ENCODE measurements at places on chromosomes 3 and 15.

- no peak for DNase-seq
Observed at GRCh38 chr15:73932381-73933191, 6.3 kb downstream of the LOXL1 start.

GRCh38 chr3:132443421-132443820 is 26.1 kb downstream of the DNAJC13 start:
- DNase-seq = no peak

DNA sequence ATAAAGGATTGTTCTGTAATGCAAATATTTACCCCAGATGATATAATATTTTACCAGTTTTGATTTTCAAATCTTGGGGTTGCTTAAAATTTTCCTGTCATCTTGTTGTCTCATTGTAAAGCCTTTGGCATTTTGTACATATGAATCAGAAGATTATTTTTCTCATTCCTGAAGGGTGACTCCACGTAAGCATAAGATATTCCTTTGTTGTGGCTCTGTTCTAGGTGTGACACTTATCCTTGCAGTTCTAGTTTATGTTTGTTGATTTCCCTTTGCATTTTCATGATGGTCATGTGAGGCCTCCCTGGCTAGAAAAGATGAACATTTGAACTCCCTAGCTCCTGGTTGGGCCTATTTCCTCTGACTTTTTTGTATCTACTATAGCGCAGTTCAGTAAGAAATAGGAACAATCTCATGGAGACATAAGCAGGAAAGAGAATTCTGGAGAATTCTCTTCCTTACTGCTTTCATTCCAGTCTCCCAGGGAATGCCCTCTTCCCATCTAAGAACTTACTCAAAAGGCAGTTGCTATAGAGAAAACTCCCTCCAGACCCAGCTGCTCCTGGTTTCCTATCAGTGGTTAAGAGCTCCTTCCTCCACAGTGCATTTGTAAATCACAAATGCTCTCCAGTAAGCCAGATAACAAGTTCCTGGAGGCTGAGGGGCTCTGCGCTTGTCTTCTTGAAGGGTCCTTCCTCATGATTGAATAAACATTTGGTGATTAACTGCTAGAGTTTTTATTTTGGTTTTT is 124.7 kb downstream of the WNT5A start:
- DNase-seq = no peak

DNA sequence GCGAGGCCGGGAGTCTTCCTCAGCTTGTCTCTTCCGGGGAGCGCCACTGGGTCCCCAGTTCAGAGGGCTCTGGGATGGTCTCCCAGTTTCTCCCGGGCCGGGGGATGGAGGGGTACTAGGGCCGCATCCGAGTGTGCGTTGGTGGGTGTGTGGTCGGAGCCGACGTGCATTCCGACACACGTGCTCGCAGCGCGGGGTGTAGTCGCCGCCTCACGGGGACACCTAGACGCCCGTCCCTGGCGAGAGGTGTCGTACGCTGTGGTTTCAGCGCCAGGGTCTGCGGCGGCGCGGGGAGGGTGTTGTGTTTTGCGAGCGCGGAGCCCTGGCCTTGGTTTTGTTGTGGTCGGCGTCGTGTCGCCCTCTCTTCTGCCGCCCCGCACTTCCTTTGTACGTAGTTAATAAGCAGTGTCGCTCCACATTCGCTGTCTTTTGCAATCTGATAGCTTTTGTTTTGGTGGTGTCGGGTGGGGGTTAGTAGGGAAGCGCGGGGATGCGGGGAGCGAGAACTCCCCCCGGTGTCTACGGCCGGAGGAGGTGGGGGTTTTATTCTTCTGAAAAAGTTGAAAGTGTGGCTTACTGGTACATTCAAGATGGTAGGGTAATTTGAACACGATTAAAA is 2.2 kb downstream of the IGF1R start:
- DNase-seq = peak; percentile 57

DNA sequence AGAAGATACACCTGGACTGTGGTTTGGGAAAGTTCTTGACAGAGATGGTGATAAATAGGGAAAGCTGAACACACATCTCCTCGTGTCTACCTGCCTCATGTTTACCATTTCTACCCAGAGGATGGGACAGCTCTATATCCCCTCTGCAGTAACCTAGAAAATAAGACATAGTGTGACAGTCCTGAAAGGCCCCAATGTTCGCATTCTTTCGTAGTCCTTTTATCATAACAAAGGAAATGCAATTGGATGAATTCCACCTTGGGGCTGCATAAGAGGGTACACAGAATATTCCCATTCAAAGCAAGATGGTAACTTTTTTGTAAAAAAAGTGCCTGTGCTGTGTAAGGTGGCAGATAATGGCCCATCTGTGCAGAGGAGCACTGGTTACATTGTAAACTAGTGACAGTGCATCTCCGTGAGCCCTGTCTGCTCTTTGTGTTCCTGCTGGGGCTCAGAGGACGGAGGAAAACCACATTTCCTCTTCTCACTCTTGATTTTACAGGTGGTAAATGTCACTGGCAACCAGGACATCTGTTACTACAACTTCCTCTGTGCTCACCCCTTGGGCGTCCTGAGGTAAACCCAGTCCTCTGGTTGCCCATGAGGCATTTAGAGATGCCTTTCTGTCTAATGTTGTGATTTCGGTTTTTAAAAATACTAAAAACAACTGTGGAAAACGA is 74.3 kb downstream of the SIDT1 start:
- DNase-seq = peak; percentile 57

- no peak for DNase-seq
Observed at GRCh38 chr3:11477407-11477911, 166.3 kb downstream of the VGLL4 start.

DNA sequence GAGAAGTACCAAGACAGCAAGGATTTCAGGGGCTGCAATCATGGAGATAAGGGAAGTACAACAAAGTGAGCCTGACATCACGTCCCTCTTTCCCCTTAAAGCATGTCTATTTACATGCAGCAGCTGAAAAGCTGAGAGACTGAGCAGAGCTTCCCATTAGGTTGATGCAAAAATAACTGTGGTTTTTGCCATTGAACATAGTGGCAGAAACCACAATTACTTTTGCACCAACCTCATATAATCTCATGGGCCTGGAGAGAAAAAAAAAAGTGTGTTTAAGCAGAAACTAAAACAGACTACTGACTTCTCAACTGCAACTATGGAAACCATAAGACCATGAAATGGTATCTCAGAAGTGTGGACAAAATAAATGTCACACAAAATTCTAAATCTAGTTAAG is 48.3 kb downstream of the CCDC12 start:
- no peak for DNase-seq

- no peak for DNase-seq
Observed at GRCh38 chr3:178067721-178068120, 468.5 kb upstream of the KCNMB2 start.

DNA sequence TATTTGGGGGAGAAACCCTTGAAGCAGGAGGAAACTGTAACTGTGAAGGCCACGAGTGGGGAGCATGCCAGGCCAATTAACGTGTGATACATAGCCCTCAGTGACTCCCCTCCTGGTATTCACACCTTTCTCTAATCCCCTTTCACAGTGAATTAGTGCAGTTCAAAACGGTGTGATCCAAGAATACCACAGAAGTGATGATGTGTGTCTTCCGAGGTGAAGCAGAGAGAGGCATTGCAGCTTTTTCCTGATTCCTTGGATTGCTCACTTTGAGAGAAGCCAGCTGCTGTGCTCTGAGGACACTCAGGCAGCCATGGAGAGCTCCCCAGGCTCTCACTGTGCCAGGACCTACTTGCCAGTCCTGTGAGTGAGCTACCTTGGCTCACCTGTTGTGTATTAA is 17.3 kb downstream of the NIPA2 start:
- DNase-seq = no peak

- DNase-seq = no peak
Observed at GRCh38 chr3:64456674-64457073, 231.1 kb downstream of the ADAMTS9 start.

DNA sequence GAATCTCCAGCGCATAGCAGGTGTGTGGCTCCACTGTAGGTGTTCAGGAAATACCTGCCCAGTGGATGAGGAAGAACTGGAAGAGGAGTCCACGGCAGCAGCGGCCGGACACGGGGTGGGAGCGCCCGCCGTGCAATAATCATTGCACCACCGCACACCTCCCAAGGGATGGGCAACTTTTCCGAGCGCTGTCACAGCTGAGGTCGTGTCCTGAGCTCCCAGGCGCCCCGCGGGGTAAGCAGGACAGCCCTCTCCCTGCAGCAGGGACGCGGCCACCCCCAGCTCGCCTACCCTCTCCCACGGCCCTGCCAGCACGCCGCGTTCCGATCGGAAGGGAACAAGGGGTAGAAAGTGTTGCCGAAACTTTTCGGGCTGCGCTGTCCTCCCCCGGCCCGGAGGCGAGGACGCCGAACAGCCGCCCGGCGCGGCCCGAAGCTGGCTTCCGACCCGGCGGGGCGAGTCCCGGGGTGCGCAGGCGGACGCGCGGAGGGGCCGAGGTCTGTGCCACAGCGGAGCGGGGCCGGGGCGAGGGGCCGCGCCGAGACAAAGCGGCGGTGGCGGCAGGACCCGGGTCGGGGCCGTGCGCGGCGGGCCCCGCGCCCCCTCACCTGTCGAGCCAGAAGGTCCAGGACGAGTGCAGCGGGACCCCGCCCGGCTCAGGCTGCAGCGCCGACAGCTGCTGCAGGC is 475 bp downstream of the EIF4E3 start:
- peak; percentile 51 for DNase-seq

- no peak for DNase-seq
Observed at GRCh38 chr15:100285641-100286295, 56.0 kb downstream of the ADAMTS17 start.

GRCh38 chr3:64131725-64132469 is 93.4 kb downstream of the PRICKLE2 start:
- DNase-seq = no peak

GRCh38 chr3:11093823-11094340 is 60.4 kb upstream of the HRH1 start:
- no peak for DNase-seq

DNA sequence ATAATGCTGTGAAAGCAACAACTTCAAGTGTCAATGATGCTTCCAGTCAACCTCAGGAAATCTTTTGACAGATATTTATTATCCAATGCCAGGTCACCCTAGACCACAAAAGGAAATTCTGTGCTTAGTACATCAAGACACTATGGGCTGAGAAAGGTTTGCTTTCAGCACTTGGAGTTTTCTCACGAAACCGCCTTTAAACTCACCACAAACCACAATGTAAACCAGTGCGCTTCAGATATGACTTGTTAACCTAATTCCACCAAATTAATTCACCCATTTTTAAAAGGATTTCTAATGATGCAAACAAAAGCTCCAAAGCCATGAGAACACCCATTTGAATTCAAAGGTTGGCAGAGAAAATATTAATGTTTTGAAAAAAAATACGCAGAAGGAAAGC is 292.9 kb upstream of the NR2F2 start:
- DNase-seq = no peak

DNA sequence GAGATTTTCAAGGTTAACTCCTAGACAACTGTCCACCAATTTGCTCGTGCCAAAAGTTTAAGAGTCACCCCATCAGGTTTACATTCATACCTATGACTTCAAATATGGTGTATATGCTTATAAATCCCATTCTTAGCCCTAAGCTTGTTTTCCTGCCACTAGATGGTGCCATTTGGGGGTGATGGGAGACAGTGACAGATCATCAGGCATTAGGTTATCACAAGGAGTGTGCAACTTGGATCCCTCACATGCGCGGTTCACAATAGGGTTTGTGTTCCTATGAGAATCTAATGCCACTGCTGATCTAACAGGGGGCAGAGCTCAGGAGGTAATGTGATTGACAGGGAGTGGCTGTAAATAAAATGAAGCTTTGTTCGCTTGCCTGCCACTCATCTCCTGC is 182.7 kb downstream of the CNTN6 start:
- no peak for DNase-seq

GRCh38 chr3:168616915-168617314 is 521.2 kb upstream of the GOLIM4 start:
- DNase-seq = no peak

DNA sequence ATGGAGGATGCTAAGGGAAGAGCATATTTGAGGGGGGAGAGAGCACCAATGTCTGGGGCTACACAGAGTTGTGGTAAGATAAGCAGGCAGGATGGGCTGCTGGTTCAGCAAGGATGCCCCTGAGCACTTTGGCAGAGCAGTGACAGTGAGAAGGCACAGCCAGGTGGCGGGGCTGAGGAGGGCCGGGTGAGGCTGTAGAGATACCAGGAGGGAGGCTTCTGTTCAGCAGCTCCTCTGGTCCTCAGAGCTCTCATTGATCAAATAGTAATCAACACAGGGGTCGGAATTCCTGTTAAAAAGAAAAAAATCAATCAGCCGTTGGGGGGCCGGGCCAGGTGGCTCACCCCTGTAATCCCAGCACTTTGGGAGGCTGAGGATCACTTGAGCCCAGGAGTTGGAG is 11.5 kb upstream of the XIRP1 start:
- DNase-seq = no peak

DNA sequence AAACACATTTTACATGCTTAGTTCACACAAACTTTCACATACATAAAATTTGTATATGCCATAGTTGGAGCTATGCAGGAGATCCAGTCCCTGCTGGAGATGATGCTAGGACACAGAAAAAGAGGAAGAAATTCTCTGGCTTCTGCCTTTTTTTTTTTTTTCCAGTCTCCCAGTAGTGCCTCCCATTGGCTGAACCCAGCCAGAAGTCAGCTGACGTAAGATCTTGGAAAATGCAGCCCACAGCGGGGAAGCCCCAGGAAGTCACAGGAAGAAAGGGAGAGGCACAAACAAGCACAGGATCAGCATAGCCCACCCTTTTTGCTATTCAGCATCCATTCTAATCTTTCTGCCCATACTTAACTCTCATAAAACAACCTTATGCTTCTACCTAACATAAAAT is 38.5 kb downstream of the SCN11A start:
- no peak for DNase-seq

- no peak for DNase-seq
Observed at GRCh38 chr3:152209776-152210175, 59.0 kb upstream of the MBNL1 start.

DNA sequence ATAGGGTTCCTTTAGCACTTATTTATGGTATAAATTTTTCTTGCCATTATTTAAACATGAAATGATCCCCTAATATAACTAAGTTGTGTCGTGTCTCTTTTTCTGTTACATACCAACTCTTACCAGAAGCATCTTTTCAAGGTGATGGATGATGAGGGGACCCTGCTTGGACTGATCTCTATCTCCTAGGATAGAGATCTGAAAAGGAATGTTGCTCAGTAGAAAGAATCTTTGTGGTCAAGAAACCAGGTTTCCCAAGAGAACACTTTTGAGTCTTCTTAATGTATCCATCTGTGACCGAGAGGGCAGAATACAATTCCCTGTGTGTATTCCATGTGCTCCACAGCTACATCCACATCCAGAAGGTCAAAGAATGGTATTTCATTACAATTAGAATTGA is 409.7 kb downstream of the MAGI1 start:
- DNase-seq = no peak

DNA sequence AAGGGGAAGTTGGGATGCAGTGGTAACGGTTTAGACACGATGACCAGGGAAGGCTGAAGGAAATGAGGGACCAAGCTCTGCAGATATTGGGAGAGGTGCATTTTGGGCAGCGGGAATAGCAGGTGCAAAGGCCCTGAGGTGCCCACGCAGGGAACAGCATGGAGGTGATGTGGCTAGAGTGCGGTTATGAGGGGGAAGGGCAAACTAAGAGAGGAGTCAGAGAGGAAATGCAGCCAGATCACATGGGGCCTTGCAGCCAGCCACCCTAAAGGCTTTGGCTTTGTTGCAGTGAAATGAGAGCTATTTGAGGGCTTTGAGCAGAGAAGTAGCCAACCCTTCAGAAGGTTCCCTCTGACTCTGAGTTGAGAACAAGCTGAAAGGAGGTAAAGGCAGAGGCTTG is 2.6 kb downstream of the SPATA12 start:
- no peak for DNase-seq

- no peak for DNase-seq
Observed at GRCh38 chr15:78073046-78073787, 4.3 kb downstream of the TBC1D2B start.

- DNase-seq = no peak
Observed at GRCh38 chr3:126351771-126352475, 5.3 kb downstream of the KLF15 start.
